ENCODE measurements at places on chromosomes 4 and X.

- no peak overlapping the region for H3K4me3 ChIP-seq
- no peak overlapping the region for H3K27ac ChIP-seq
- no peaks in the 10 kb centered on the region for H3K27me3 ChIP-seq
- DNase-seq, result no peak
- H3K36me3 ChIP-seq, result peaks cover 1% of the 10 kb centered on the region
These were observed 38.6 kb downstream of the SORBS2 start for GRCh38 chr4:185773419-185773818.

DNA sequence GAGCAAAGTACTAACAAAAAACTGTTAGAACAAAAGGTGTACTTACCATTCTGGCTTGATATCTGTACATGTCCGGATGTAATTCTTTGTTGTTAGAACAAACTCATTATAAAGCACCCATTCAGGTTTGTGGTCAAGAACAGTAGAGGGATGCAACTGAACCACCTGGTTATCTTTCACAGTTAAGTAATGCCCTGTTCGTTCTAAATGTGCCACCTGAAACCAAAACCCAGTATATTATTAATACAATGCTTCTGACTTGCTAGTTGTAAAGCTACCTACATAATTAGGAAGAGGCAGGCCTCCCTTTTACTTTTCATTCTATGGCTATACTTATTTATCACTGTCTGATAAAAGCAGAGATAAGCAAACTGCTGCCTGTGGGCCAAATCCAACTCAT lies 54.8 kb downstream of the DHX15 start:
- peak overlapping the region; percentile 70 for H3K27ac ChIP-seq
- peaks cover 51% of the 10 kb centered on the region for H3K36me3 ChIP-seq
- DNase-seq, result no peak
- no peaks in the 10 kb centered on the region for H3K27me3 ChIP-seq

DNA sequence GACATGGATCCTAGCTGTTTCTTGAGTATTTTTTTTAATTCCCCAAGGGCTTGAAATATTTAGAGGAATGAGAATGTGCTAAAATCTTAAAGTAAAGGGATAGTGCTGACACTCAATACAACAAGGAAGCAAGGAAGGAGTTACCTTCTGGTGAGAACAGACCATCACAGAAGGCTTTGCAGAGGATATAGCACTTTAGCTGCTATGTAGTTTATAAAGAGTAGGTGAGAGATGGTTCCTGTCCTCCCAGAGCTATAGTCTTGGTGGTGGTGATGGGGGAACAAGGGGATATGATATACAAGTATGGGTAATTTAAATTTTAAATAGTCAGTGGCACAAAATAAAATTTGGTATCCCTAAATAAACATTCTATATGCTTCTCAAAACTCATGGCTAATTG lies 47.6 kb downstream of the MTHFD2L start:
- no peak overlapping the region for H3K4me3 ChIP-seq
- no peak overlapping the region for H3K27ac ChIP-seq
- H3K36me3 ChIP-seq, result no peaks in the 10 kb centered on the region
- H3K4me1 ChIP-seq, result no peaks in the 10 kb centered on the region
- no peak for DNase-seq

GRCh38 chrX:46648660-46649059 lies 75.1 kb downstream of the CHST7 start:
- H3K4me3 ChIP-seq, result no peak overlapping the region
- H3K36me3 ChIP-seq, result peaks cover 3% of the 10 kb centered on the region
- H3K27me3 ChIP-seq, result no peaks in the 10 kb centered on the region
- no peaks in the 10 kb centered on the region for H3K4me1 ChIP-seq
- no peak overlapping the region for H3K27ac ChIP-seq
- DNase-seq, result no peak

- H3K4me3 ChIP-seq, result no peak overlapping the region
- H3K4me1 ChIP-seq, result no peaks in the 10 kb centered on the region
- DNase-seq, result no peak
- peaks cover 6% of the 10 kb centered on the region for H3K27me3 ChIP-seq
These were observed 117.4 kb downstream of the TMA16 start for GRCh38 chr4:163611784-163612445.

DNA sequence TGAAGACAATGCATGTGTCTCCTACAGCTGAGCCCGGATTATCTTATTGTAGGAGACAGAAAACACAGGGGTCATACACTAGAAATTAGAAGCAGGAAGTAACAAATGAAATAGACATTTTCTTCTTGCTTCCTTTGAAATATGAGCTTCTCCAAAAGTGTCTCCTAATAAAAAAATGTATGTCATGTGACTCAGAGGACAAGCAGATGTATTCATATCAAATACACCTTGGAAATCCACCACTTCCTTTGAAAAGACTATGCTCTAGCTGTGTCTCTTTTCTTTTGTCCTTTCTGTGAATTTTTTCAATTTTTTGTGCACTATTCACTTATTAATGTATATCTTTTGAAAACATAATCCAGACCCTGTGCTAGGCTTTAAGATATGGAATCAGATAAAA lies 1906.2 kb downstream of the C4orf33 start:
- H3K4me1 ChIP-seq, result no peaks in the 10 kb centered on the region
- no peak for DNase-seq
- H3K27ac ChIP-seq, result no peak overlapping the region
- no peak overlapping the region for H3K4me3 ChIP-seq

DNA sequence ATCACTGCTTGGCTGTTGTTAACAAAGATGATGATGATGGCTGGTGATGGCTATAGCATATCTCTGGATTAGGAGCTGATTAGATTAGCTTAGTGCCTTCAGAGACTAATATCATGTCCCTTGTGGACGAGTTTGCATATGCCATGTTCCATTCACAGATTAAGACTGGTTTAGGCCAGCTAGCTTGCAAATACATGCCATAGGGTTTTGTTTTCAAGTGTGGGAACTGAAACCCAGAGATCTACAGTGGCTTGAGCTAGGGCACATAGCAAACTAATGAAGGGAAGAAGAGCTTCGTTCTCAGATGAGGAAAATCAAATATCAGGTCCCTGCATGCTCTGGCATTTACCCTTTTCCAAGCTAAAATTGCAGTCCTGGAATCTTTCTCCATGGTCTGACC lies 492.3 kb downstream of the MAGEE1 start:
- H3K36me3 ChIP-seq, result no peaks in the 10 kb centered on the region
- no peaks in the 10 kb centered on the region for H3K4me1 ChIP-seq
- DNase-seq, result no peak

GRCh38 chr4:184807256-184807655 lies 18.5 kb downstream of the ACSL1 start:
- H3K36me3 ChIP-seq, result peaks cover 9% of the 10 kb centered on the region
- H3K4me3 ChIP-seq, result no peak overlapping the region
- no peaks in the 10 kb centered on the region for H3K27me3 ChIP-seq
- peaks cover 40% of the 10 kb centered on the region for H3K4me1 ChIP-seq
- H3K27ac ChIP-seq, result no peak overlapping the region
- no peak for DNase-seq

- H3K36me3 ChIP-seq, result peaks cover 1% of the 10 kb centered on the region
- H3K27me3 ChIP-seq, result peaks cover 18% of the 10 kb centered on the region
- no peak overlapping the region for H3K27ac ChIP-seq
- H3K4me3 ChIP-seq, result no peak overlapping the region
- no peaks in the 10 kb centered on the region for H3K4me1 ChIP-seq
- DNase-seq, result no peak
These were observed 81.6 kb downstream of the BANK1 start for GRCh38 chr4:101871962-101872676.

- peaks cover 1% of the 10 kb centered on the region for H3K36me3 ChIP-seq
- peak overlapping the region; percentile 67 for H3K4me3 ChIP-seq
- H3K4me1 ChIP-seq, result peaks cover 7% of the 10 kb centered on the region
- H3K27me3 ChIP-seq, result peaks cover 23% of the 10 kb centered on the region
These were observed 110.6 kb downstream of the PHKA2 start for GRCh38 chrX:18873189-18873791.

- H3K36me3 ChIP-seq, result peaks cover 9% of the 10 kb centered on the region
- no peak for DNase-seq
- H3K4me3 ChIP-seq, result no peak overlapping the region
- no peak overlapping the region for H3K27ac ChIP-seq
- H3K4me1 ChIP-seq, result no peaks in the 10 kb centered on the region
These were observed 62.2 kb upstream of the PRPS1 start for GRCh38 chrX:107565931-107566603.

GRCh38 chr4:156294577-156294976 lies 340.9 kb upstream of the CTSO start:
- no peak overlapping the region for H3K4me3 ChIP-seq
- H3K27me3 ChIP-seq, result no peaks in the 10 kb centered on the region
- no peak overlapping the region for H3K27ac ChIP-seq
- H3K36me3 ChIP-seq, result no peaks in the 10 kb centered on the region
- DNase-seq, result no peak
- H3K4me1 ChIP-seq, result no peaks in the 10 kb centered on the region

DNA sequence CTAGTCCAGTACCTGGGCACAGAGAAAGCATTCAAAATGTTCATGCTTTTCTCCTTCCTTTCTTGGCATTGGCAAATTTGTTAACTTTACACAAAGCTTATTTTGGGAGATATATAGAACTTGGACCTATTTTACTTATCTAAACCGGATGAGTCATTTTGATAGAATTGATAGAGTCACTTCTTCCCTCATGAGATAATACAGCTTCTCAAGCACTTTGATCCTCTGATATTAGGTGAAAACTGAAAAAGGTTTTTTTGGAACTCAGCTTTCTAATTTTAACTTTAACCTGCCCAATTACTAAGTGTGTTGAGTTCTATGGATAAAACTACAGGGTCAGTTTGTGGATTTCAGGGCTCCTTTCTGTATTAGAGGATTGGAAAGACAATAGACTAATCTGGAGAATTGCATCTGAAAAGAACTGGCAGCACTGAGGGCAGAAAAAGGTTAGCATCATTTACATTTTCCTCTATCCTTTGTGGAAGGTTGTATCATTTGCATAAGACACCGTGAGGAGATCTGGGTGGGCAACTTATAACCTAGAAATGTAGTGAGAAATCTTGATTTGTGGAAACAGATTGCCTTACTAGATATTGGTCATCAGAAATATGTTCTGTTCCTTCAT lies 2.4 kb downstream of the WDR44 start:
- H3K27ac ChIP-seq, result no peak overlapping the region
- no peaks in the 10 kb centered on the region for H3K27me3 ChIP-seq
- H3K4me3 ChIP-seq, result peak overlapping the region; percentile 100
- no peak for DNase-seq
- peaks cover 11% of the 10 kb centered on the region for H3K36me3 ChIP-seq

- H3K36me3 ChIP-seq, result no peaks in the 10 kb centered on the region
- DNase-seq, result no peak
- no peaks in the 10 kb centered on the region for H3K27me3 ChIP-seq
- no peak overlapping the region for H3K4me3 ChIP-seq
- H3K4me1 ChIP-seq, result no peaks in the 10 kb centered on the region
- H3K27ac ChIP-seq, result no peak overlapping the region
These were observed 175.6 kb upstream of the HCCS start for GRCh38 chrX:10935501-10935900.

DNA sequence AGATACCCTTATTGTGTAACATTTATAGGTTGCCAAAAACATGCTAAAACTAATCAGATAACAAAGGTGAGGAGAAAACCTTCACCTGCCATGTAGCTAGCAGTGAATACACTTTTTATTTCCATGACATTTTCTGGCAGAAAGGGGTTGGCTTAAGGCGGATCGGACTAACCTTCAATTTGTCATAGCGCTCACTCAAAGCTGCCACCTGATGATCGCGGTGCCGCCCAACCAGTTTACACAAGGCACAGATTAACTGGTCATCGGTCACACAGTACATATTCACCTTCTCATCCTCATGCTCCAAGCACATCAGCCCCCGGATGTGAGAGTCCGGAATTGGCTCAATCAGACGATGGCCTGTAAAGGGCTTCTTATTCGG lies 53.7 kb downstream of the MID1 start:
- H3K27me3 ChIP-seq, result no peaks in the 10 kb centered on the region
- H3K27ac ChIP-seq, result no peak overlapping the region
- no peak overlapping the region for H3K4me3 ChIP-seq
- no peaks in the 10 kb centered on the region for H3K4me1 ChIP-seq

DNA sequence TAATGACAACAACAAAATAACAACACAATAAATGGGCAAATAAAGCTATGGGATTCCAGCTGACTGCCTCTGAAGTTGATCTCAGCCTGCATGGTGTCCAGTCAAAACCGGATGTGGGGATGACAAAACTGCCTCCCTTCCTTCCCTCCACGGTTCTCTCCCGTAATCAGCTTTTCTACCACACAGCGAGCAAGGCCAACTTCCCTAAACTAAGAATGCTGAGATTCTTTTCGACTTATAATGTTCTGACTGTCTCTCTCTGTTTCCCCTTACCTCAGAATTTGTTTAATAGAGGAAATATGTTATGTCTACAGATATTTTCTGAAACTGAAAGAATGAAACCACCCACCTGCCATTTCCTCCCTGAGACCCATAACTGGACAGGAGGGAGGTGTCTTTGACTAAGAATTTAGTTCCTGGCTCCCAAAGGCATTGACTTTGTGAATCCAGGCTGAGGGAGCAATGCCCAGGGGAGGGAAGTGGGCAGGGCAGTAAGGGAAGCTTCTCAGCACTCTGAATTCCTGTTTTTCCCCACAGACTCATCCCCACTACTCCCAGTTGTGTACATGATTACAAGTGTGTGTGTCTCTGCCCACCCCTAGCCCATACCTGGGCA lies 1.0 kb upstream of the TLR1 start:
- H3K27me3 ChIP-seq, result no peaks in the 10 kb centered on the region
- peak overlapping the region; percentile 85 for H3K27ac ChIP-seq
- H3K36me3 ChIP-seq, result peaks cover 9% of the 10 kb centered on the region
- peaks cover 37% of the 10 kb centered on the region for H3K4me1 ChIP-seq
- H3K4me3 ChIP-seq, result peak overlapping the region; percentile 87
- DNase-seq, result no peak

- H3K4me3 ChIP-seq, result no peak overlapping the region
- no peaks in the 10 kb centered on the region for H3K27me3 ChIP-seq
- H3K36me3 ChIP-seq, result no peaks in the 10 kb centered on the region
- DNase-seq, result no peak
- H3K27ac ChIP-seq, result no peak overlapping the region
These were observed 445.8 kb downstream of the ANKRD50 start for GRCh38 chr4:124266721-124267120.

DNA sequence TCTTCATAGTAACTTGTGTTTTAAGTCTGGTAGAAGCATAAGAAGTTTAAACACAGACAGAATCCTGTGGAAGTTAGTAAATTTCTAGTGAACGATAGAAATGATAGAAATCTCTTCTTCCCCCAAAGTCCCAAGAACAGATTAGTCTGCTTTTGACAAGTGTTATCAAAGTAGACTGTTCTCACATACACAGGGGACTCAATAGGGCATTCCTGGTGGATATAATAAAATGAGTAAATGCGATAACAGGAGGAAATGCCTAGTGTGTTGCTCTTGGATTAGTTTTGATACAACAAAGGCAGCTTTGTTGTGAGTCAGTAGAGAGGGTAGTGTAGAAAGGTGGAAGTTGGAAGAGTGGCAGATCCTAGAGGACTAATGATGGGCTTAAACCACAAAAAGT lies 43.5 kb downstream of the CLCN3 start:
- H3K4me1 ChIP-seq, result peaks cover 23% of the 10 kb centered on the region
- no peak overlapping the region for H3K27ac ChIP-seq
- no peak overlapping the region for H3K4me3 ChIP-seq
- H3K27me3 ChIP-seq, result no peaks in the 10 kb centered on the region

- H3K4me3 ChIP-seq, result peak overlapping the region; percentile 25
- peaks cover 32% of the 10 kb centered on the region for H3K4me1 ChIP-seq
- H3K27ac ChIP-seq, result peak overlapping the region; percentile 82
- peaks cover 47% of the 10 kb centered on the region for H3K36me3 ChIP-seq
- H3K27me3 ChIP-seq, result no peaks in the 10 kb centered on the region
- DNase-seq, result peak; percentile 36
These were observed 124.9 kb downstream of the STAG2 start for GRCh38 chrX:124086411-124086810.

Data from central memory CD8-positive, alpha-beta T cell (primary cell).